Body of pancreas (tissue), 4 donors: ENCODE measurements at places on chromosomes 13 and 19. TPM values are rescaled to one million over a fixed set of nuclear protein-coding genes. Genes with fewer than 3 reads are reported as not detected.

DNA sequence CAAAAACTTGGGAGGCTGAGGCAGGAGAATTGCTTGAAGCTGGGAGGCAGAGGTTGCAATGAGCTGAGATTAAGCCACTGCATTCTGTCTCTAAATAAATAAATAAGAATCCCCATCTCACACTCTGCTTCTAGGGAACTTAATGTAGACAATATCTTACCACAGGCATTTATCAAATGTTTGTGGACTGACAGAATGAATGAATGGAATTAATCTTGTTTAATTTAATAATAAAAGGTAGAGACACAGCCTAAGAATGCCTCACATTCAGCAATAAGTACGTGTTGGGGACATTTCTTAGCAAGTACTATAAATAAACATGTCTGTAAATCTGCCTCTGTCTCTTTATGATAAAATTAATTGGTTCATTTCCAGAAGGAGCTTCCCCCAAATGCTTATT is 36.2 kb upstream of the RBM26 start:
- DNase-seq: no peak

Gene IGFL2
- not detected for total RNA-seq

Gene ZNF700
- 16.3 TPM for total RNA-seq

Gene C19orf73
- total RNA-seq: not detected

DNA sequence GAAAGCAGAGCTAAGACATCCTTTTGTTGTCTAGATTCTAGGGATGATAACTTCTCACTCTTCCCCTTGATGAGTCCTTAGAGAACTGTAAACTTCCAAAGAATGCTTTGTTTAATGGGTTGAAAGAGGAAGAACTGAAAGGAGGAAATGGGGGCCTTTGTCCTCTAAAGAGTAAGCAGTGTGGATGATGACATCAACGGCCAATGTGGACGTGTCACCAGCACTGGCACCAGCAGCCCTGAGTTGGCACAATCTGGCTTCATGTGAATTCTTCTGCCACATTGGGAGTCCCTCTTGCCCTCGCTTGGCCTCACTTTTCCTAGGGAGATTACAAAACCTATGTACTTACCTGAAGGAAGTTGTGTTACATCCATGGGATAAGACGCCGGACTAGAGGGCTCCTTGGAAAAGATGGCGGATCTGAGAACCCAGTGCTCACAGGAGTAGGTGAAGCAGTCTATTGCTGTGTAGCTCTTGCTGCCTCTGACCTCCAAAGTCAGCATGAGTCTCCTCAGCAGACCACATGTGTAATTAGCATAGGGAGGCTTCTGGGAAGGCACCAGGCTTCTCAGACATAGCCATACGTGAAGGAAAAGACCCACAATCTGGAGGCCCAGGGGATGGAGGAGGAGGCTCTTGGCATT is 62.8 kb downstream of the RGCC start:
- no peak for DNase-seq

GRCh38 chr19:51692468-51692867 is 662 bp upstream of the SPACA6 start:
- no peak for DNase-seq

DNA sequence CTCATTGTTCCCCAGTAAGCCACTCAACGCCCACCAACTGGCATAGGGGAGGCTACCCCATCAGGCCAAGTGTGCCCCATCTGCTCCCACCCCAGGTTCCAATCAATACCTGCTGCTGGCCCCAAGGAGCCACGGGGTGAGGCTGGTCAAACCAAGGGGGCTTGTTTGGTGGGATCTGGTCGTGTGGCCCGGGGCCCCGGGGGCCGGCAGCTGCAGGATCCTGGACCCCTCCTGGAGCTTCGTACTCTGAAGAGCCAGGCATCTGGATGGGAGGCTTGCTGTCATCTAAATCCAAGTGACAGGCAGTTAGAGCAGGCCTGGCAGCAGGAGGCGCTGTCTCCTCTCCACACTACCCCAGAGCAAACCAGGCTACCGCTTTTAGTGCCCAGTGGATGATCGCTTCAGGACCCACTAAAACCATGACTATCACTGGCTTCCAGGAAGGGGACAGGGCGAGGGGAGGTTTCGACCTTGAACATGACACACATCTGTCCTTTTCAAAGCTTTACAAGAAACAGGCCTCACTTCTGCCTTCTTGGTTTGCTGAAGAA is 14.2 kb downstream of the CHERP start:
- DNase-seq: peak; percentile 35

DNA sequence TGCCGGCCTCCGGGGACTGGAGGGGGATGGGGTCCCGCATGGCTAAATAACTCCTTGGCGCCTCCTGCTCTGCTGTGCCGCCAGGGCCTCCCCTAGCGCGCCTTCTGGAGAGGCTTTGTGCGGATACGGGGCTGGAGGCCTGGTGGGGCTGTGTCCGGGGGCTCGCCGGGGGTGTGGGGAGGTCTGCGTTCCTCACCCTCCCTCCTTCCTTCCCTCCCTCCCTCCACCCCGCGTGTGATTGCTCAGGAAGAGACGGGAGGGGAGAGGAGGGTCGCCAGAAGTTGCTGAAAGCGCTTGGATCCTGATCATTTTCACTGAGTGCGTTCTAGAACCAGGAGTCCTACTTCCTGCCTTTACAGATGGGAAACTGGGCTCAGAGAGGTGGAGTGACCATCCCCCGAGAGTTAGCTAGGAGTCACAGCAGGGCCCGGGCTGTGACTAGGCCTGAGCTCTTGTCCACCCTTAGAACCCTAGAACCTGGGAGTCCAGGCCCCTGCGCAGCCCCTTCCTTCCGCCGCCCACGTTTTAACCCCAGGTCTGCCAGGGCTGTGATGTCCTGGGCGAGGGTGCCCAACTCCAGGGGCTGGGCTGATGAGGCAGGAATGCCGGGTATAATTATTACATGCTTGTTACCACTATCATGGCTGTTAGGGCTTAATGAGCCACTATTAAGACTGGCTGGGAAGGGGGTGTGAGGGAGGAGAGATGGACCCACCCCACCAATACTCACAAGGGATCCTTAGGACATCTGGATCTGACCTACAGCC is 782 bp upstream of the JUND start:
- no peak for DNase-seq

DNA sequence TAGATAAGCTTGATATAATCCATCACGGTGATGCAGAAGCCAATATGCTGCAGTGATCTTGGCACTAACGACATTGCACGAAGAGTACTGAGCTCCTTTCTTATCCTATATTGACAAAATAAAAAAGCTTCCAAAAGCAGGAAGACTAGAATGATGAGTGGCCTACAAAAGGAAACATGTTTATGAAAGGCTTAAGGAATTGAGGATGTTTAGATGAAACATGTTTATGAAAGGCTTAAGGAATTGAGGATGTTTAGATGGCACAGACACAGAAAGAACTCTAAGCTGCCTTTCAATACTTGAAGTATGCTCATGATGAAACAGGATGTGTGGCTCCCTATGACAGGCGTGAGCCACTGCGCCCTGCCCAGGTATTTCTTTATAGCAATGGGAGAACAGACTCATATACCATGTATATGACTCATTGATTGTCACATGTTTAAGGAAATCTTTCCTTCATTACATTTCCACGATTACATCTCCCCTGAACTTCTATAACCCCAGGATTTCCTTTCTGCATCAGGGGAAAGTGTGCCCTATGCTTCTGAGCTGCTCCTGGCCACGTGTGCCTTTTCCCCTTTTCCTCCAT is 690.8 kb upstream of the ARGLU1 start:
- no peak for DNase-seq

DNA sequence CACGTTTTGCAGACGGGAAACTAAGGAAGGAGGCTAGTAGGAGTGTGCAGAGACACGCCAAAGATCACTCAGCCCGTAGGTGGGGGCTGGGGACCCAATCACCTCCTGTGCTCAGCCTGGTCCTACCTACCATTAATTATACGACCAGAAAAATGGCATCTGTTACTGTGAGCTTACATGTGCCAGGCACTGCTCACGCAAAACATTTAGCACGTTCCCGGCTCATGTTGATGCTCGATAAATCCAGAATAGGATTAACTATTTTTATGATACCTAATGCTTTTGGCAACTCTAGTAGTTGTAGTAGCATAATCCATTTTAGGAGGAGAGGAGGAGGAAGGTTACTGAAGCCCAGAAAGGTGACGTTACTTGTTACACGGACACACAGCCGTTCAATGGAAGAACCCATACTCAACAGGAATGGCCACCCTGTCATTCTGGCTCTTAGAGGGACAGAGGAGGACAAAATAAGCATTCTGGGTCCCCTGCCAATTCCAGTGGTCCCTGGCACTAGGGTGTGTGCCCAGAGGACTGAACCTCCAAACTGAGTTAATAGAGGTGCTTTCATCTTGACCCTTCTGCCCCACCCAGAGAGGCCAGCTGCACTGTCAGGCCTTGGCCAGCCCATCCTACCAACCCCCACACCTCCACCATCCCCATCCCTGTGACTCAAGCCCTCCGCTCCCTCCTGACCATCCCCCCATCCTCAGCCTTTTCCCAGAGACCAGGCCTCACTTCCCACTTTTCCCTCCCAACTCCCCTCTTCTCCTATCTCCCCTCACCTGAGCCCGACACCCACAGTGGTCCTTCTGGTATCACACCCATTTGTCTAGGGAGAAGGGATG is 5.0 kb upstream of the EML2 start:
- DNase-seq: no peak

Gene ZIC2
- not detected for total RNA-seq

Gene FXYD1
- 9.1 TPM for total RNA-seq

DNA sequence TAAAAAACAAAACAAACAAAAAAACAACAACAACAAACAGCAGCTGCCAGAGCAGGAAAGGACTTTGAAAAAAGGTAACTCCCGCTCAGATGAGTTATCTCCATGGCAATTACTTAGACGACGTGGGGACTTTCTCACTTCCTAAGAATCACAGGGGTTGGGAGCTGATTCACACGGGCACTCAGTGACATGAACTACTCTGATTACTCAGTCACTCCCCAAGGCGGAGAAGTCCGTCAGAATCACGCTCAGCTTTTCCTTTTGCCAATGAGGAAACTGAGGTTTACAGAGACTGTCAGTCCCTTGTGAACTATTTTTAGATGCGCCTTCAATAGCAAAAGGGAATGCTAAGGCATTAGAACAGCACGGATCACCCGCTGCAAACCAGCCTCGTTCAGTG is 32.3 kb upstream of the MATK start:
- DNase-seq: no peak

Gene PGLYRP1
- not detected for total RNA-seq

DNA sequence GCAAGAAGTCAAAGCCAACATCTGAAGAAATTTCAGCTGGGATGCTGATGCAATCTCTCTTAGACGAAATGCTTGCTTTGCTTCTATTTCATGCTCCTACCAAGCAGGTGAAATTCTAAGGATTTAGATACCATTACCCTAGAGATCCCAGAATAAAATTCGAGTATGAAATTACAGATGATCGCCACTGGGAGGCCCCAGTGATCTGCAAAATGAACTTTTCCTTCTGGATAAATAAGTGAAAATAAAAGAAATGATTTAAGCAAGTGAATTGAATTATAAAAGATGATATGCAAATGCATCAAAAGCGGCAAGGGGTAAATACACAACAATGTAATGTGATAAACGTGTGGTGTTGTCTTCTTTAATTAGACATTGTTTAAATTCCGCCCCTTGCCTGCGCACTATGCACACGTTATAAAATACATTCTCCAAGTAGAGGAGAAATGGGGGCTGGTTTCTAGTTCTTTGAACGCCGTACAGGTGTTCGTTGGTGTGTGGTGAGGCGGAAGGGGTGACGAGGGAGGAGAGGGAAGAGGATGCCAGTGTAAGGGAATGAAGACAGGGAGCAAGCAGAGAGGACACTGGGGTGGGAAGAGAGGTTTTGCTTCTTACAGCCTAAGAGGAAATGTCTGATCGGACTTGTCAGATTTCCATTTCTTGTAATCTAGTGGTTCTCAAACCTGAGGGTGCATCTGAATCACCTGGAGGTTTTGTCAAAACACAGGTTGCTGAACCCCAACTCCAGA is 58.0 kb downstream of the ERCC5 start:
- no peak for DNase-seq

Gene LENG9
- total RNA-seq: 25.7 TPM

Gene MBD3L2
- total RNA-seq: not detected

GRCh38 chr19:19405971-19406877 is 749 bp downstream of the GATAD2A start:
- DNase-seq: peak; percentile 61

GRCh38 chr19:53771144-53771543 is 53.0 kb downstream of the NLRP12 start:
- peak; percentile 24 for DNase-seq

GRCh38 chr13:41847216-41847615 is 113.7 kb downstream of the VWA8 start:
- DNase-seq: no peak

GRCh38 chr13:36067746-36068381 is 63.3 kb downstream of the DCLK1 start:
- no peak for DNase-seq

Gene DAND5
- total RNA-seq: not detected

Gene NLRP4
- not detected for total RNA-seq

- peak; percentile 78 for DNase-seq
Observed at GRCh38 chr19:7602240-7602934, 6.7 kb downstream of the CAMSAP3 start.

GRCh38 chr13:25677956-25678355 is 306.2 kb downstream of the ATP8A2 start:
- DNase-seq: no peak

DNA sequence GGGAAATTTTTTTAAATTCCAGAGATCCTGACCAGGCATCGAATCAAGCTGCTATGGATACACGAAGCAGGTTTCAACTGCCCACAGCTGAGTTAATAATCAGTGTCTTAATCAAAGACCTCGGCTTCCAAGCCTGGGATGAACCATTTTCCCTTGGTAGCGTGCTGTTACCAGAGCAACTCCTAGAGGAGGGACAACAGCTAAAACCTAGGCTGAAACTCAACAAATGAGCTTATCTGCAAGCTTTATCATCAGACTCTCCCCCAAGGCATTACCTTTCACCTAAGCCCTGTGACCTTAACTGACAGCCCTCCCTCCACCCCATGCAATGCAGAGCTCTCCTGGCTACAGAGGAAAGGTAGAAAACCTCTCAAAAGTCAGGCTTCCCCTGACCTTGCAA is 39.7 kb downstream of the RCBTB1 start:
- no peak for DNase-seq

DNA sequence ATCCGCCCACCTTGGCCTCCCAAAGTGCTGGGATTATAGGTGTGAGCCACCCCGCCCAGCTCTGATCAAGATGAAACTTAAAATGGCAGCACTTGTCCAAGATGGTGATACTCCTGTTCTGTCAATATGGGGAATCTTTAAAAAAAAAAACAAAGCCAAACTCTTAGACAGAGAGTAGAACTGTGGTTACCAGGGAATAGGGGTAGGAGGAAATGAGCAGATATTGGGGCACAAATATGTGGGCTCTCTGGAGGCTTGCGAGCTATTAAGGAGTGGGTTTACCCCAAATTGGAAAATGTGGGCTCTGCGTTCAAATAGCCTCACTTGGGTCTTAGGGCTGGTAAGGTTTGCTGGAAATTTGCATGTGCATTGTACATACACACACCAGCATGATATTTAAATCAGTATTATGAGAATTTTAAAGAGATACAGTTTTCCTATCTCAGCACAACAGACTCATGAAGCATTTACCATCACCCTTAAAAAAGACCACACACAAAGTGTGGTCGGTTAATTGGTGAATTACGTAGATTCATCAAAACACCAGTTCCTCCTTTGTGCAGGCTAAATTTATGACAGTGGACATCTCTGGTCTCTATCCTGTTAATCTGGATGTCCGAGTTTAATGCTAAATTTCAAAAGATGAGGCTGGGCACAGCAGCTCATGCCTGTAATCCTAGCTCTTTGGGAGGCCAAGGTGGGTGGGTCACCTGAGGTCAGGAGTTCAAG is 11.3 kb downstream of the CD70 start:
- no peak for DNase-seq
